Articular chondrocyte of knee joint (primary cell): ENCODE measurements at places on chromosomes 1 and 21. TPM values are rescaled to one million over a fixed set of nuclear protein-coding genes. Genes with fewer than 3 reads are reported as not detected.

The KRTAP13-3 gene
- total RNA-seq = not detected in 2 replicates

The FMO5 gene
- 4.7 and 5.2 TPM in 2 replicates for total RNA-seq

The CASQ1 gene
- 0.32 and 0.65 TPM in 2 replicates for total RNA-seq

The RNU1-4 gene
- under 0.01 TPM in 2 replicates for total RNA-seq

The KCND3 gene
- 4.4 and 11.8 TPM in 2 replicates for total RNA-seq
